ENCODE measurements at places on chromosomes 1 and 21.

GRCh38 chr1:227318853-227319607 is 738 bp upstream of the CDC42BPA start:
- DNase-seq = peak; percentile 56

DNA sequence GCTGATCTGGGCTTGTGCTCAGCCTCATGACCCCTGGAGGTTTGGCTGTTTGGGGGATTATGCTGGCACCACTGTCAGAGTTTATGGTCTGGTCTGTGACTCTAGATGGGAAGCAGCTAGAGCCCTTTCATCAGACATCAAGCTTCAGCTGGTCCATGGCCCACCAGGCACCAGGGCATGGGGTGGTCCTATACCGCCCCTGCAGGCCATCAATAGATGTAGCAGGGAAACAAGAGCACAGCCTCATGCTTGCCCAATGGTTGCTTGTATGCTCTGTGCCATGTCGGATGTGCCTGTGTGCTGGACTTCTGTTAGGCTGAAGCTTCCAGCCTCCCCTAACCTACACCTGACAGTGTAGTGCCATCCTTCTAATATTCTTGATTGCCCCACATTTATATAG is 71.1 kb upstream of the CD34 start:
- no peak for DNase-seq

DNA sequence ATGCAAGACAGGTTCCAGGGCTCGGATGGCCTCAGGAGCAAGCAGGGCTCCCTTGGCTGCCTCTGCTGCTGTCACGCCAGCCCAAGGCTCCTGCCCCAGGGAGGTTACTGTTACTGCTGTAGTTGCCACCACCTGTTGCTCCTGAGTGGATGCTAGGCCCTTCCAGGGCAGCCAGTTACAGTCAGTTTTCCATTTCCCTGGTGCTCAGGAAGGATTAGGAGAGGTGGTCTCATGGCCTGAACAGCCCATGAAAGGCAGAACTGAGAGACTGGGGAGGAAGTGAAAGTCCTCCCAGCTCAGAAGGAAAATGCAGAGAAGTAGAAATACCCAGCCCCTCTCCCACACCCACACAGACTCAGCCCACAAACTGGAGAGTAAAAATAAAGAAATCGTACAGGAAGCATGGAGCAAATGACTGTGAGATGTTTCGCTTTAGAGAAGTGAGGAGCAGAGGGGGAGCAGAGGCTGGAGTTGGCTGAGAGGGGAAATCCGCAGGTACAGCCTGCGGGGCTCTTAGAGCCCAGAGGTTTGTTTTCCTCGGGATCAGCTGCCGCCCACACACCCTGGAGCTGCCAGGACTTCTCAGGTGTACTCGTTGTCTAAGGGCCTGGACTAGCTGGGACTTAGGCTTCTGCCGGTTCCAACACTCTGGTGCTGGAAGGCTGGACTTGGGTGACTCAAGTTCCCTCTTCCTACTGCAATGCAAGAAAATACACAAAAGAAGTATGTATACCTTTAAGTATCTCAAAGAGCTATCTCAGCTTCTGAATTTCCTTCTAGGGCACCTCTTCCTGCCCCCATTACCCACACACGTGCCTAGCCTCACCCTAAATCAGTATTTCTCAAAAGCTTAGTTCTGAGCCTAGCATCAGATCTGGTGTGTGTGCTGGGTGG is 2.3 kb downstream of the IL6R start:
- DNase-seq = no peak

GRCh38 chr1:170623171-170623570 is 40.8 kb upstream of the PRRX1 start:
- DNase-seq = peak; percentile 58

DNA sequence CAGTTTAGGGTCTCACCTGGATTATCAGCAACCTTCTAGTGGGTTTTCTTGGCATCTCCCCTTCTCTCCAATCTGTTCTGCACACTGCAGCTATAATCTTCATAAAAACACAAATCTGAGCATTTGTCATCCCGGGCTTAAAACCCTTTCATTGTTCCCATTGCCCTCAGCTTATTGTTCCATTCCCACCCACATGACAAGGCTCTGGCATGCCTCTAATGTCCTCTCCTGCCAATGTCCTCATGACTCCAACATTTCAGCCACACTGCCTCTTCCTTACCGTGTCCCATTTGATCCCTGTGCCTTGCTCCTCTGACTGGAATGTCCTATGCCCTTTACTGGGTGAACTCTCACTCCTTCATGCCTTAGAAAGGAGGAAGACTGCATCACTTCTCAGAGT is 7.5 kb upstream of the DPH2 start:
- DNase-seq = no peak

GRCh38 chr1:71049951-71050598 is 2.5 kb upstream of the PTGER3 start:
- peak; percentile 77 for DNase-seq

DNA sequence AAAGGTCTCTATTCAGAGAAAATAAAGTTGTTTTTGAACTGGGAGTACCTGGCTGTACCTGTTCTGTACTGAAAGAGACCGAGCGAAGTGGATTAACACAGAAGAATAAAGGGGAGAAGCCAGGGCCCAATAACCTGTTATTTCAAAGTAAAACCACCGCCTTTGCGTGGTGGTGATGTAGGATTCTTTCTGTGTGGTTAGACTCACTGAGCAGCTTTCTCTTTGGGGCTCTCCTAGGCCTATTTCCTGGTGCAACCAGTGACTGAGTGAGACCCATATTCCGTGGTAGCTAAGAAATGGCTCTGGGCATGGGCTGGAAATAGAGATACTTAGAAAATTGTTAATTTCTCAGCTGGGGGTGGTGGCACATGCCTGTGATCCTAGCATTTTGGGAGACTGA is 99.9 kb downstream of the XCL2 start:
- no peak for DNase-seq

- DNase-seq = no peak
Observed at GRCh38 chr1:220299337-220299736, 27.1 kb upstream of the RAB3GAP2 start.

DNA sequence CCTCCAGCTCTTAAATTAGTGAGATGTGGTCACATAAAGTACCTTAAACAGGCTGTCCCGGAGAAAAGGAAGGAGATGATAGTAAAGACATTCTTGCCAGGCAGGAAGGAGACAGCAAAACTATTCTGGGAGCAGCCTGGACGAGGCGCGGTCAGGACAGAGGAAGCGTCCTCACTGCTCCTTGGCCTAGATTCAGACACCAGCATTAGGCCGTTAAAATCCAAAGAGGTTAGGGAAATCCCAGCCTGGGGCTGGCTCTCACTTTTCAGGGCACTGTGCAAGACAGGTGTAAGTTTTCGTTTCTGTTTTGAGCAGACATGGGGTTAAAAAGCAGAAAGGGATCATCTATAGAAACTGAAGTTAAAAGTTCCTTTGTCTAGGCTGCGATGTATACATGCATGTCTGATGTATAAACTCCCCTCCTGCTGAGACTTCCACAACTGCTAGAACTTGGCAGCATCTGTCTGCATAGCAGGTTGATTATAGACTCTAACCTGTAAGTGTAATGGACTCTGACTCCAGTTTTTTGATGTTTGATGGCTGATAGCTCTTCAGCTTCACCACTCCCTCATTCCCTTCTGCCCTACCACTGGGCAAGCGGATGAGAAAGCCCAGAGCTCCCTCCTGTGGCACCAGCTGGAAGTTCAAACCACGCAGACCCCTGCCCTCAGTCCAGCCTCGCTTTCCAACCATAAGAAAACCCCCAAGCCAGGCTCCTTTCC is 21.5 kb downstream of the STPG1 start:
- peak; percentile 49 for DNase-seq

GRCh38 chr1:30403061-30403645 is 320.2 kb downstream of the MATN1 start:
- DNase-seq = no peak

DNA sequence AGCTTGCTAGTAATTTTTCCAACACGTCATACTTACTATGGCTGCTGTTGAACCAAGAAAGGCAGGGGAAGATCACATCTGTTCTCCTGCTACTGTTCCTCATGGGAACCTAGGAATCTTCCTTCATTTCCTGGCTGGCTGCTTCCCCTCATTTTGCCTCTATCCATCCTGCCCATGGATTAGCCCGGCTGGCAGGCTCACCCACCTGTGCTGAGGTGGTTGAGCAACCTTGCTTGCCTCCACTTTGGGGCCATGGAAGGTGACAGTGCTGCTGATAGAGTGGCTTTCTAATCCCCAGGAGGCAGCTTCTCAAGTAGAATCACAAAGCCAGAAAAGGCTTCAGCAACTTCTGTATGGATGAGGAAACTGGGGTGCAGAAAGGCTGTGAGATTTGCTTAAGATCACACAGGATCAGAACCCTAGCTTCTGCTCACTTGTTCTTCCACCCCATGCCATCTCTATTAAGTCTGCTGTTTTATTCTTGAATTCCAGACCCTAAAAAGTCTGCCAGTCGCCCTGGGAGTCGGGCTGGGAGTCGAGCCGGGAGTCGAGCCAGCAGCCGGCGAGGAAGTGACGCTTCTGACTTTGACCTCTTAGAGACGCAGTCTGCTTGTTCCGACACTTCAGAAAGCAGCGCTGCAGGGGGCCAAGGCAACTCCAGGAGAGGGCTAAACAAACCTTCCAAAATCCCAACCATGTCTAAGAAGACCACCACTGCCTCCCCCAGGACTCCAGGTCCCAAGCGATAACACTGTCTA is 6.2 kb upstream of the BMP8A start:
- DNase-seq = no peak

- no peak for DNase-seq
Observed at GRCh38 chr1:210681158-210681557, 352.5 kb downstream of the HHAT start.

GRCh38 chr1:235327559-235328270 is at the start of gene ARID4B:
ARID4B (minus strand) TSS chr1:235328179; CDS start chr1:235326919, 1,260 bp downstream.
- peak; percentile 64 for DNase-seq

DNA sequence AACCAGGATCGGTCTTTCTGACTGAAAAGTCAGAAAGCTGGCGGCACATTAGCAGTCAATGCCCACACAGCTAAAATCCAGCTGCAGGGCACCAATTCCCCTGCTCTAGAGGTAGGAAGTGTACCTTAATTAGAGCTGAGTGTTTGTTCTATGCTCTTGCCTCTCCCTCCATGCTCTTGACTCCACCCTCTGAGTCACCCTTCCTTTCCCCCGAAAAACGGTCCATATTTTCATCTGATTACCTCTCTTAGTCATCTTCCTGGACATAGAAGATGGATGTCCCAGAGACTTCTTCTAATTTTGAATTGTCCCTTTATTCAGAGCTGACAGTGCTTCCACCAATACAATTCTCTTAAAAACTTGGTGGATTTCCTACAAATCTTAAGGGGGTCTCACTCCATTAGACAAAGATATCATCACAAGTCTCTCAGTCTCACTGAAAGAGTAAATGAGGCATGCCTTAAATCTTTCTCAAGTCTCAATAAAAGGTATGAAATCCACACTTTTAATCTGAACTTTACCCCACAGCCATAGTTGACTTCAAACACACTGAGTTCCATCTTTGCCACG is 44.1 kb upstream of the SLC19A1 start:
- no peak for DNase-seq

DNA sequence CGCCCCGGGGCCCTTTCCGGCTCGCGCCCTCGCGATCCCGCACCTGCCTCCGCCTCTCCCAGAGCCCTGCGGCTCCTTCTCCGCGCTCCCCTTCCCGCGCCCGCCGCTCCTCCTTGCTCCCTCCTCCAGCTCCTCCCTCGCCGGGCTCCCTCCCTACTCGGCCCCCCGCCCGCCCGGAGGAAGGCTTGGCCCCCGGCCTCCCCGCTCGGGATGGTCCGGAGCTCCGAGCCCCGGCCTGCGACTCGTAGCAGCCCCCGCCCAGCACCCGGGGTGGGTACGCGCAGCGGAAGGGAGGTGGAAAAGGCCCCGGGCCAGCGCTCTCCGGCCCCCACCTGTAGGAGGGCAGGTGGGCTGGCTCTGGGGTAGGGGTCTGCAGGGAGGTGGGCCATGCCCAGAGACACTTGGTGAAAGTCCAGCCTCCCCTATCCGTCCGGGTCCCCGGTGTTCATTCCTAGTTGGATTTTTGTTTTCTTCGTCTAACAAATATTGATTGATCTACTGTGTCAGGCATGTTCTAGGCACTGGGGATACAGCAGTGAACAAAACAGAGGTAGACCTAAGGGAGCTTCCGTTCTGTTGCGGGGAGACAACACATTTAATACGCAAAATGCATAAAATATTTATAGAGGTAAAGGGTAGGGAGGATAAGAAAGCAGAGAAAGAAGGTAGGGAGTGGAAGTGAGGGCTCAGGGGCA is at the start of gene HTR1D:
Gene HTR1D (minus strand): TSS at position 82 of the 695 bp plus-strand sequence. CDS start 23,283 bp downstream, outside the sequence.
- no peak for DNase-seq

DNA sequence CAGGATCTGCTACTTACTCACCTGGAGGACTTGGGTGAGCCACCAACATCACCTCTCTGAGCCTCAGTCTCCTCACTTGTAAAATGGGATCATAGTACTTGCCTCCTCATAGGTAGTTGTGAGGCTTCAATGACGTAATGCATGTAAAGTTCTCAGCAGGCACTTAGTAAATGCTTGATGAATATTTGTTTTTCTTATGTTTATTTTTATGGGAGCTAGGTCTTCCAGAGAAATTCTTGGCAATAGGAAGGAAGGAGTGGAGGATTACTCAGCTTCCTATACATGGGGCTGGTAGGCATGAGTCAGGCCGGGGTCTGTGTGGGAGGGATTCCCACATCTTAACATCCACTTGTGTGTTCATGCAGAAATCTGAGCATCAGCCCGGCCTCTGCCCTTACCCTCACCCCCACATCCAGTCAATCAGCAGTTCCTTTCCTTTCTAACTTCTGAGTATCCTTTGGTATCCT is 95.4 kb upstream of the USP24 start:
- peak; percentile 82 for DNase-seq
